Fibroblast of skin of left quadriceps (primary cell): ENCODE measurements at places on chromosomes 11 and 22.

DNA sequence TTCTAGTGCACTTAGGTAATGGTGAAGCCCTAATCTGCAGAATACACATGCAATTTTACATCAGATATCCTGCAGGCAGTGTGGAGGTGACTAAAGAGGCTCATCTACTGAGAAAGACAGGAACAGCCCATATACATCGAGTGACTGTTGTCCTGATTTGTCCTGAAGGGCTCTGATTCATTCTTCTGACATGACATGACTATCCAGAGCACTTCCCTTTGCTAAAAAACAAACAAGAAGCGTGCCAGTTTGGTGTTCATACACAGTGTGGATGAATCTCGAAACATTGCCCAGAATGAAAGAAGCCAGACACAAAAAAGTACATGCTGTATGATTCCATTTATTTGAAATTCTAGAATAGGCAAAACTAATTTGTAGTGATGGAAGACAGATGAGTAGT is 48.0 kb upstream of the AMPD3 start:
- DNase-seq: no peak

- no peak for DNase-seq
Observed at GRCh38 chr11:75697906-75698581, 19.6 kb upstream of the MOGAT2 start.

GRCh38 chr11:62665599-62666258 is 617 bp downstream of the CSKMT start:
- DNase-seq: no peak

- no peak for DNase-seq
Observed at GRCh38 chr11:122383186-122383585, 267.2 kb upstream of the BLID start.

GRCh38 chr22:19879992-19880785 is 25.5 kb upstream of the GNB1L start:
- DNase-seq: no peak

DNA sequence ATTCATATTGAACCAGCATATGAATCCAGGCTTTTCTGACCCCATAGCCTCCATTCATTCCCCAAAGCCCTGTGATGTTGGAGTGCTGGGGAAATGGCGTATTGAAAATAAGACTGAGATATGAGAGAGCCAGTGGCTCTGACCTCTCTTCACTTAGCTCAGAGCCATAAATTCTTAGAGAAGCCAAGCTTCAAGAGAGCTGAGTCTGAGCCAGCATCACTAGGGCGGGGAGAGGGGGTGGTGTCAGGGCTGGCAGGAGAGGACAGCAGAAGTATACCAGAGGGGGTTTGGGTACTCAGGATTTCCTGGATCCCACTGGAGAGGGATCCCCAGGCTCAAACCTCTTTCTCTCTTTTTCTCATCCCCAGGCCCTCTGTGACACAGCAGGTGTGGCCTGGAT is 16.7 kb upstream of the MOGAT2 start:
- DNase-seq: no peak

GRCh38 chr22:17205432-17205831 is 13.8 kb downstream of the ADA2 start:
- no peak for DNase-seq

- no peak for DNase-seq
Observed at GRCh38 chr11:103993507-103993906, 42.9 kb upstream of the DDI1 start.

GRCh38 chr22:30210235-30210909 is 36.2 kb downstream of the LIF start:
- DNase-seq: no peak

DNA sequence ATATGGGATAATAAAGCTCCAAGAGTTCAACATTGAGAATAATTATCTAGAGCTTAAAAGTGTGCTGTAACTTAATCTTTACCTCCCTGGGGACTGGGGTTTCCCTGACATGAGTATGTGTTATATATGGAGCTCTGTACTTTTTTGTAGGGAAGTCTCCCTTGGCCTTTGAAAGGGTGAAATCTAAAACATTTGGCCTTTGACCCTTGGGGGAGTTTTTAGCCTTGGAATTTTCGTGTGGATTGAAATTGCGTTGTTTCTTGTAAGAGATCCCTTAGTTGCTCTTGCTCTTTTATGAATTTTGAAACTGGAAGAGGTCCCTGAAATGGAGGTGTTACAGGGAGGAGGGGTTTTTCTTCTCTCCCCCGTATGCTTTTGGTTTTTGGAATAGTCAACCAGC is 450.0 kb downstream of the NELL1 start:
- DNase-seq: no peak
